K562 (cell line): ENCODE measurements at places on chromosomes 2 and 18.

GRCh38 chr2:26235089-26235488 is 9.3 kb downstream of the HADHA start:
- H3K4me1 ChIP-seq, result no peaks in the 10 kb centered on the region
- no peak overlapping the region for H3K27ac ChIP-seq
- H3K36me3 ChIP-seq, result peaks cover 95% of the 10 kb centered on the region
- H3K4me3 ChIP-seq, result no peak overlapping the region
- H3K27me3 ChIP-seq, result no peaks in the 10 kb centered on the region

GRCh38 chr2:152114366-152114765 is 15.5 kb upstream of the CACNB4 start:
- no peaks in the 10 kb centered on the region for H3K36me3 ChIP-seq
- H3K27me3 ChIP-seq, result no peaks in the 10 kb centered on the region; the same call in 1 of the 2 replicates
- no peak overlapping the region for H3K27ac ChIP-seq
- no peaks in the 10 kb centered on the region for H3K4me1 ChIP-seq
- H3K4me3 ChIP-seq, result no peak overlapping the region

GRCh38 chr2:145798419-145798818 is 1278.5 kb upstream of the ZEB2 start:
- H3K27me3 ChIP-seq, result no peaks in the 10 kb centered on the region
- no peak for DNase-seq
- H3K4me3 ChIP-seq, result no peak overlapping the region

DNA sequence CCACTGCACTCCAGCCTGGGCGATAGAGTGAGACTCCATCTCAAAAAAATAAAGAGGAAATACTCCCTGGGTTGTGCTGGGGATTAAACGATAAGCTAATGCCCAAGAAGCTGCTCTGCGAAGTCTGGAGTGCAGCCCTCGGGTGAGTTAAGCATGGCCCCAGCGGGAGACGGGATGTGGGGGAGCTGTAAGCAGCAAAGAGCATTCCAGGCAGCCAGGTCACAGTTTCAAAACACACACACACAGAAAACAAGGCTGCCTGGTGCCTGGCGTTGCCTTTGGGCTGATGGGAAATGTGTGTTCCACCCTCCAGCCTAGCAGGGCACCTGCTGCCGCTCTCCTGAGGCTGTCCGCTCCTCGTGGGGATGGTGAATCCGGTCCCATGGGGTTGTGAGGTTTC is 24.1 kb downstream of the ODC1 start:
- H3K27ac ChIP-seq, result no peak overlapping the region
- DNase-seq, result no peak
- peaks cover 33% of the 10 kb centered on the region; the same call in 2 of the 3 replicates for H3K36me3 ChIP-seq
- no peaks in the 10 kb centered on the region for H3K4me1 ChIP-seq
- no peak overlapping the region for H3K4me3 ChIP-seq

DNA sequence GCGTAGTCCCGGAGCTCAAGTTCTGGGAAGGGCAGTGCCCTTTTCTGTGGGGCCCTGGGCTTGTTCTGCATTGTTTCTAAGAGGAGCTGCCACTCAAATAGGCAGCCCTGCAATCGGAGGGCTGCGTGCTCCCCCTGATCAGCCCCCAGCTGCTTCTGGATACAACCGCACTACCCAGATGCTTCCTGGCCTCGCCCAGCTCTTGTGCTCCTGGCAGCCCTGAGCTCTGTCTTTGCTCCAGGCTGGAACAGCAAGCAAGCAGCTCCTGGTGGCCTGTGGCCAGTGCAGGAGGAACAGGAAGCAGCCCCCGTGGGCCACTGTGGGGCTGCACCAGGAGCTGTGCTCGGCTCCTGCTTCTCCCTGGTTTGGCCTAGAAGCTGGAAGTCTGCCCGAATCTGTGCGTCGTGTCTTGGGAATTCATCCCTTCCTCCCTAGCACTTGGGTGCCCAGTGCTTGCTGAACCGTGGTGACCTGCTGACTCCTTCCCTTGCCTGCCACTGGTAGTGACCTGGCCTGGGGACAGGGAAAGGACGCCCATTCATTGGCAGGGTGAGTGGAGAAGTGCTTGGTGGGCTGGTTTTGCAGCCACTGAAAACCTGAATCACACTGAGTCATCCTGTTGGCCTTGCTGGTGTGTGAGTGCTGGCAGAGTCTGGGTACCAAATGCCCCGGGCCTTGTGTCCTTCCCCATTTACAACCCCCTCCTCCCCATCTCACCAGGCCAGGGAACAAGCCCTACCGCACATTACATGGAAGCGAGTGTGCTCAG is 27.3 kb upstream of the NTSR2 start:
- H3K27ac ChIP-seq, result no peak overlapping the region
- H3K4me3 ChIP-seq, result no peak overlapping the region
- H3K36me3 ChIP-seq, result no peaks in the 10 kb centered on the region
- DNase-seq, result no peak
- H3K4me1 ChIP-seq, result peaks cover 14% of the 10 kb centered on the region; the same call in 1 of the 2 replicates

GRCh38 chr2:60440767-60441163 is 112.7 kb downstream of the BCL11A start:
- H3K27ac ChIP-seq, result no peak overlapping the region
- no peaks in the 10 kb centered on the region for H3K36me3 ChIP-seq
- no peak for DNase-seq
- H3K4me1 ChIP-seq, result peaks cover 3% of the 10 kb centered on the region

GRCh38 chr2:159285929-159286708 is at the start of gene WDSUB1:
Gene WDSUB1, minus strand, starts transcription at chr2:159286703. Its CDS starts 3,634 bp downstream, at chr2:159283069.
- H3K36me3 ChIP-seq, result peaks cover 12% of the 10 kb centered on the region; the same call in 2 of the 3 replicates
- DNase-seq, result peak; percentile 76
- H3K27ac ChIP-seq, result peak within 1 kb of the TSS; percentile 90
- H3K4me3 ChIP-seq, result peak within 1 kb of the TSS; percentile 75
- peaks cover 23% of the 10 kb centered on the region for H3K4me1 ChIP-seq

DNA sequence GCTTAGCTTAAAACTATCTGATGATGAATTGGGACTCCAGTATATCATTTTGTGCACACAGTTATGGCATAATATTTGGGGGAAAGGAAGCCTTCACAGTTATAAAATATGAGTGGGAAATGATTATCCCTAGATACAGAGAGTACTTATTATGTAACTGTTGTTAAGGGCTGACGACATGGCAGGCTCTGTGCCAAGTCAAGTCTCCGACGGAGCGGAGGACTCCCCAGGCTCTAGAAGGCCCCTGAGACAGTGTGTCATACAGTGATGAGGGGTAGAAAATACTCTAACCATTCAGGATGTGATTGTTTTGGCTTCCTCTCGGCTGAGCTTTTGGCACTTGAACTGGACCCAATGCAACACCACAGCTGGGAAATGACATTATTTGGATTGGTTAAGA is 211.8 kb downstream of the SLC8A1 start:
- no peaks in the 10 kb centered on the region for H3K27me3 ChIP-seq
- H3K4me1 ChIP-seq, result no peaks in the 10 kb centered on the region
- no peaks in the 10 kb centered on the region for H3K36me3 ChIP-seq
- no peak for DNase-seq
- H3K27ac ChIP-seq, result no peak overlapping the region
- H3K4me3 ChIP-seq, result no peak overlapping the region

GRCh38 chr2:191696001-191696400 is 18.1 kb downstream of the NABP1 start:
- H3K27ac ChIP-seq, result no peak overlapping the region
- no peaks in the 10 kb centered on the region for H3K27me3 ChIP-seq
- no peak overlapping the region for H3K4me3 ChIP-seq
- DNase-seq, result no peak

DNA sequence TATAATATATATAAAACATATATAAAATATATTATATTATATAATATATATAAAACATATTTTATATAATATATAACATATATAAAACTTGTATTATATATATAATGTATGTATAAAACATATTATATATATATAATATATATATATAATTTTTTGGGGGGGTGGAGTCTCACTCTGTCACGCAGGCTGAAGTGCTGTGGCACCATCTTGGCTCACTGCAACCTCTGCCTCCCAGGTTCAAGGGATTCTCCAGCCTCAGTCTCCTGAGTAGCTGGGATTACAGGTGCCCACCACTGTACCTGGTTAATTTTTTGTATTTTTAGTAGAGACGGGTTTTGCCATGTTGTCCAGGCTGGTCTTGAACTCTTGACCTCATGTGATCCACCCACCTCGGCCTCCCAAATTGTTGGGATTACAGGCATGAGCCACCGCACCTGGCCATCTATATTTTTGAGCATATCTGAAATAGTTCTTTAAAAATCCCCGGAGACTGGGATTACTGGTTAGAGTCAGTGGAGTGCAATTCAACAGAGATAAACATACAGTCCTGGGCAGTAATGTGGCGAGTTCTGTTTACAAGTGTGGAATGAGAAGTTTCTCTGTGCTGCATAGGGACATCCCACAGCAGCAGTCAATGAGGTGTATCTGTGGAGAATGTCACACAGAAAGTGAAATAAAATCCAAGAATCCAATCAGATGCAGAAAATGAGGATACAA is 208.4 kb downstream of the MYCN start:
- H3K27me3 ChIP-seq, result no peaks in the 10 kb centered on the region
- no peak overlapping the region for H3K27ac ChIP-seq

GRCh38 chr18:64806691-64807090 is 657.8 kb upstream of the LINC00305 start:
- no peak for DNase-seq
- no peaks in the 10 kb centered on the region for H3K4me1 ChIP-seq
- H3K36me3 ChIP-seq, result no peaks in the 10 kb centered on the region
- no peak overlapping the region for H3K27ac ChIP-seq

- no peak overlapping the region for H3K27ac ChIP-seq
- H3K36me3 ChIP-seq, result no peaks in the 10 kb centered on the region
- H3K4me3 ChIP-seq, result no peak overlapping the region
- no peak for DNase-seq
Observed at GRCh38 chr2:132384491-132385151, 32.0 kb upstream of the GPR39 start.

GRCh38 chr2:46180189-46180588 is 117.0 kb upstream of the EPAS1 start:
- H3K27me3 ChIP-seq, result no peaks in the 10 kb centered on the region; the same call in 2 of the 3 replicates
- DNase-seq, result no peak
- no peaks in the 10 kb centered on the region for H3K36me3 ChIP-seq
- H3K4me3 ChIP-seq, result no peak overlapping the region
- H3K27ac ChIP-seq, result no peak overlapping the region

DNA sequence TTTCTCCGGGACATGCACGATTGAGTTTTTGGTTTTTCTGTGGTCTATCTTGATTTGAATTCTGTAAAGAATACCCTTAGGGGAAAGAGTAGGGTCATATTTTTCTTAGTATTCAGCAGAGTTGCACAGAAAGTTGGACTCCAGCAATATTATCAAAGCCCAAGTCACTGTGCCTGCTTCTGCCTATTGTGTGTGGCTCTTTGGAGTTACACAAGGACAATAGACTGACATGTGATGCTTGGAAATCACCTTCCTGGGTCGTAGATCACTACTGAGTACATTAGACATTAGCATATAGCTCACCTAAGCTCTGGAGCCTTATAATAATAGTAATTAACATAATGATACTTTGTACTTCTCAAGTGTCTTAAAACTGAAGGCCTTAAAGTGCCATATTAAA is 238.8 kb upstream of the FOSL2 start:
- no peak overlapping the region for H3K27ac ChIP-seq
- no peaks in the 10 kb centered on the region for H3K4me1 ChIP-seq

DNA sequence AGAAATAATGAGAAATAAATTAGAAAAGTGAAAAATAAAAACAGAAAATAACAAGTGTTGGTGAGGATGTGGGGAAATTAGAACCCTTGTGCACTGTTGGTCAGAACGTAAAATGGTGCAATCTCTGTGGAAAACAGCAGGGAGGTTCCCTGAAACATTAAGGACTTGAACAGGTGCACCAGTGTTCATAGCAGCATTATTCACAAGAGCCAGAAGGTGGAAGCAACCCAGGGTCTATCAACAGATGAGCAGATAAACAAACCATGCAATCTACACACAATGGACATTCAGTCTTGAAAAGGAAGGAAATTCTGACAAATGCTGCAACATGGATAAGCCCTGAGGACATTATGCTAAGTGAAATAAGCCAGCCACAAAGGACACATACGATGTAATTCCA is 58.2 kb upstream of the TFCP2L1 start:
- no peak overlapping the region for H3K27ac ChIP-seq
- no peak for DNase-seq
- H3K4me3 ChIP-seq, result no peak overlapping the region
- H3K36me3 ChIP-seq, result peaks cover 47% of the 10 kb centered on the region; the same call in 2 of the 3 replicates
- no peaks in the 10 kb centered on the region for H3K27me3 ChIP-seq
- no peaks in the 10 kb centered on the region for H3K4me1 ChIP-seq

GRCh38 chr18:75035928-75036327 is 173.0 kb downstream of the PTGR3 start:
- DNase-seq, result no peak
- peaks cover 4% of the 10 kb centered on the region; the same call in 1 of the 2 replicates for H3K27me3 ChIP-seq

DNA sequence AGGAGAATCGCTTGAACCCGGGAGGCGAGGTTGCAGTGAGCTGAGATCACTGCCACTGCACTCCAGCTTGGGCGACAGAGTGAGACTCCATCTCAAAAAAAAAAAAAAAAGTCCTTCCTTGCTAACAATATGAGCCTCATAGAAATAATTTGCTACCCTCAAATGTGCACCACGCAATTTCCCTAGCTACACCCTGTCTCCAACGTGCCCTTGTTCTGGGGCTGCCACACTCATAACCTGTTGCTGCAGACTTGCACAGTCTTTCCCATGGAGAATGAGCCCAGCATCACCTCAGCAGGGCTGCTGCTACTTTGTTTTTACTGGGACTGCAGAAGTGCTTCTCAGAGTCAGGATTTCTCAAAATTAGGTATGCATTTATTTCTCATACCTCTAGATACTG is 46.4 kb upstream of the ZNG1B start:
- no peak overlapping the region for H3K27ac ChIP-seq
- no peak overlapping the region for H3K4me3 ChIP-seq
- no peak for DNase-seq
- H3K4me1 ChIP-seq, result no peaks in the 10 kb centered on the region
- H3K36me3 ChIP-seq, result no peaks in the 10 kb centered on the region

DNA sequence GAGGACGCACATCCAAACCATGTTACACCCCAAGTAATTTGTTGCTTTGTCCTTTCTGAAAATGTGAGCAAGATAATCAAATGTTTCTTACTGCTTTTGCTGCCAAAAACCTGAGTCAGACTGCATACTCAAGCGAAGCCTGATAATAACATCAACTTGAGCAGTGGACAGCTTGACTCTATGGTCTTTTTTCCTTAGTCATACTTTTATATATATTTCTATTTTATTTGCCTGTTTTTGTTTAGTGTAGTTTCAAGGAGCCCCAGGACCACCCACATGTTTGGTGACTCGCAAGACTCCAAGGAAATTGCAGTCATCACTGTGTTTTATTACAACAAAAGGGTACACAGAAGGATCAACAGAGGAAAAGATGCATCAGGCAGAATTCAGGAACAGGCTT is 688.4 kb upstream of the PIK3C3 start:
- DNase-seq, result no peak
- H3K27me3 ChIP-seq, result no peaks in the 10 kb centered on the region
- no peaks in the 10 kb centered on the region for H3K36me3 ChIP-seq
- H3K4me3 ChIP-seq, result no peak overlapping the region
- no peak overlapping the region for H3K27ac ChIP-seq
- no peaks in the 10 kb centered on the region for H3K4me1 ChIP-seq

DNA sequence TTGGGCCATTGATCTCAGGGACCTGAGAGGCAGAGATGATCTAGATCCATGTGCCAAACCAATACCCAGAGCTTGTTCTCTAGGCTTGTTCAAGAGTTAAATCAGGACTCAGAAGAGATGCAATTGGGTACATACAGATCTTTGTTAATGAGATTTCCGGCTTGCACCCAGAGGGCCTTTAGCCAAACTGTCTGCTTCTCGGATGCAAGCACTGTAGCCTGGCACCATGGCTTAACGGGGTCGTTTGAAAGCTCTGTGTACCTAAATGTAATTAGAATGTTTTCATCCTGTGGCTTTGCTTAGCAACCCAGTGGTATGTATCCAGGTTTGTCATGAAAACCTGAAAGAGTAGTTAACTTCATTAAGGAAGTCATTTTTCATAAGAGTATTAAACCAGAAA is 94.2 kb downstream of the TPGS2 start:
- no peak overlapping the region for H3K27ac ChIP-seq
- no peak for DNase-seq
- H3K36me3 ChIP-seq, result no peaks in the 10 kb centered on the region
- H3K4me1 ChIP-seq, result no peaks in the 10 kb centered on the region
- H3K4me3 ChIP-seq, result no peak overlapping the region
